ENCODE measurements at places on chromosomes 3 and 15.

DNA sequence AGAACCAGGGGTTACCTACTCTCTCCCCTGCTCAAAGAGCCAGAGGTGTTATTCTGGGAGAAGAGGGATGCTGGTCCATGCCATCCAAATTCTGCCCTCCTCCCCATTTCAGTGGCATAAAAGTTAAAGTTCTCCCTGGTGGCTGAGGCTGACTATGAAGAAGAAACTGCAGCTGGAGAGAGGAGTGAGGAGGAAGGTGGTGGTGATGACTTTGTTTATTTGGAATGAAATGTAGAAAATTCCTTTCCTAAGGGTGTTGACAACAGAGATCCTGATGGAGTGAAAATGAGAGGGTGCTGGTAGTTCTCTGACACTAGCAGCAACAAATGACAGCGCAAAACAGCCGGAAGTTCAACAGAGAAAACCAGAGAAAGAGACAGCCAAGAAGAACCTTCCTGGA, 100.4 kb downstream of the PCCB start:
- no peak for DNase-seq

- no peak for DNase-seq
Measured at GRCh38 chr3:37024092-37024491, 30.8 kb downstream of the MLH1 start.

- no peak for DNase-seq
Measured at GRCh38 chr3:196695849-196696226, 16.2 kb downstream of the CEP19 start.

- DNase-seq = no peak
Measured at GRCh38 chr3:9183811-9184460, 65.5 kb downstream of the SRGAP3 start.

DNA sequence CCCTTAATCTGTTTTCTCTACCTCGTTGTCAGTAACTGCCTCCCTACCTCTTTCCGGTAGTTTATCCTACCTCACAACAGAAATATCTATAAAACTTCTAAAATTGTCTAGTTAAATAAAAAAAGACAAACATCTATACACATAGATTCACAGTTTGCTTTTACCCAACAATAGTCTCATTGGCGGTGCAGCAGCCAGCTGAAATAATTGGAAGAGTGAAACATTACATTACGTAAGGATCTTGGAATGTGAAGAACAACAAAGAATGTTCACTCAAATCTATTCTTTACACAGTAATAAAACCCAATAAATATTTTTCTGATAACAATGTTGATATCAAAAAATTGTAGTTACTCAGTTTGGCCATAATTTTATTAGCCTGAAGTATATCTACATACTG, 115.5 kb upstream of the ARPP21 start:
- DNase-seq = no peak

- DNase-seq = no peak
Measured at GRCh38 chr3:193704431-193704830, 111.4 kb downstream of the OPA1 start.

GRCh38 chr3:47273564-47273963, 9.0 kb downstream of the KIF9 start:
- DNase-seq = no peak

DNA sequence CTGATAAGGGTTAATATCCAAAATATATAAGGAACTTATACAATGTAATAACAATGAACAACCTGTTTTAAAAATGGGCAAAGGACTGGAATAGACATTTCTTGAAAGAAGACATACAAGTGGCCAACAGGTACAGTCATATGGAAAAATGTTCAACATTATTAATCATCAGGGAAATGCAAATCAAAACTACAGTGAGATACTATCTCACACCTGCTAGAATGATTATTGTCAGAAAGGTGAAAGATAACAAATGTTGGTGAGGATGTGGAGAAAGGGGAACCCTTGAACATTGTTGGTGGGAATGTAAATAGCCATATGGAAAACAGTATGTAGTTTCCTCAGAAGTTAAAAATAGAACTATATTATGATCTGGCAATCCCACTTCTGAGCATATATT, 20.4 kb downstream of the GOLM2 start:
- no peak for DNase-seq

GRCh38 chr3:157533298-157534070, 30.3 kb upstream of the VEPH1 start:
- no peak for DNase-seq

DNA sequence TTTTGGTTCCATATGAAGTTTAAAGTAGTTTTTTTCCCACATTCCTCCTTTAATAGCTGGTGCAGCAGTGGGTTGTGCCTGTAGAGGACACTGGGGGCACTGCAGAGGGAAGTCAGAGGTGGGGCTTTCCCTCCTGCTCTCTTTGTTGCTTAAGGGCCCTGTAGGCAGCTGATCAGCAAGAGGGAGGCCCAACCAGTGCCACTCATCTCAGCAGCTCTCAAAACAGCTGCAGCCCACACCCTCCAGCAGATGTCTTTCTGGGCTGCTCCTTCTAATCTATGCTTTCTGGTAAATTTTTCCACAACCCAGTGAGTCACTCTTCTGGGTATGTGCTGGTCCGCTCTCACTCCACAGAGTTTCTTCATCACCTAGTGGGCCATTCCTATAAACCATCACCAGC, 263.8 kb downstream of the FEZF2 start:
- no peak for DNase-seq

GRCh38 chr15:42504631-42505030, 9.2 kb downstream of the SNAP23 start:
- DNase-seq = no peak
